ENCODE measurements at places on chromosomes 16 and 17. TPM values are rescaled to one million over a fixed set of nuclear protein-coding genes. Genes with fewer than 3 reads are reported as not detected.

The SPATA32 gene
- total RNA-seq, result not detected

The KRT33B gene
- total RNA-seq, result not detected

The GAS2L2 gene
- not detected for total RNA-seq

The COIL gene
- 11.8 TPM for total RNA-seq

The NRN1L gene
- 0.17 TPM for total RNA-seq

The FOXJ1 gene
- not detected for total RNA-seq

The CHST5 gene
- not detected for total RNA-seq

The CORO1A gene
- total RNA-seq, result 0.26 TPM

The KRTAP9-8 gene
- total RNA-seq, result not detected

The TPSG1 gene
- total RNA-seq, result not detected

The OR3A3 gene
- not detected for total RNA-seq

The SPNS3 gene
- not detected for total RNA-seq

The IL17C gene
- not detected for total RNA-seq

The WSB1 gene
- total RNA-seq, result 96.3 TPM

All from fibroblast of lung (primary cell).